Breast epithelium (tissue), 4 donors: ENCODE measurements at places on chromosomes 7 and 10. TPM values are rescaled to one million over a fixed set of nuclear protein-coding genes. Genes with fewer than 3 reads are reported as not detected.
A peak's percentile ranks its signal among the peaks of the same experiment; 100 is the strongest.

- no peaks in the 10 kb centered on the region for H3K4me1 ChIP-seq
- no peak overlapping the region for H3K4me3 ChIP-seq
- H3K27me3 ChIP-seq = peaks cover 50% of the 10 kb centered on the region
Observed at GRCh38 chr7:76231583-76231982, 29.9 kb downstream of the SRRM3 start.

- H3K36me3 ChIP-seq = peaks cover 4% of the 10 kb centered on the region
- no peak overlapping the region for H3K4me3 ChIP-seq
- H3K27ac ChIP-seq = peak overlapping the region; percentile 82
- DNase-seq = no peak
- H3K4me1 ChIP-seq = peaks cover 17% of the 10 kb centered on the region
Observed at GRCh38 chr10:109892117-109892516, 31.2 kb downstream of the XPNPEP1 start.

GRCh38 chr7:6130007-6130587, 98.9 kb downstream of the ANKRD61 start:
- no peak overlapping the region for H3K4me3 ChIP-seq
- H3K36me3 ChIP-seq = no peaks in the 10 kb centered on the region
- H3K27ac ChIP-seq = no peak overlapping the region
- no peaks in the 10 kb centered on the region for H3K4me1 ChIP-seq

- H3K4me1 ChIP-seq = no peaks in the 10 kb centered on the region
- H3K4me3 ChIP-seq = no peak overlapping the region
- H3K36me3 ChIP-seq = no peaks in the 10 kb centered on the region
- H3K27ac ChIP-seq = no peak overlapping the region
- H3K27me3 ChIP-seq = no peaks in the 10 kb centered on the region
- no peak for DNase-seq
Observed at GRCh38 chr10:14414901-14415300, 84.2 kb upstream of the FRMD4A start.

DNA sequence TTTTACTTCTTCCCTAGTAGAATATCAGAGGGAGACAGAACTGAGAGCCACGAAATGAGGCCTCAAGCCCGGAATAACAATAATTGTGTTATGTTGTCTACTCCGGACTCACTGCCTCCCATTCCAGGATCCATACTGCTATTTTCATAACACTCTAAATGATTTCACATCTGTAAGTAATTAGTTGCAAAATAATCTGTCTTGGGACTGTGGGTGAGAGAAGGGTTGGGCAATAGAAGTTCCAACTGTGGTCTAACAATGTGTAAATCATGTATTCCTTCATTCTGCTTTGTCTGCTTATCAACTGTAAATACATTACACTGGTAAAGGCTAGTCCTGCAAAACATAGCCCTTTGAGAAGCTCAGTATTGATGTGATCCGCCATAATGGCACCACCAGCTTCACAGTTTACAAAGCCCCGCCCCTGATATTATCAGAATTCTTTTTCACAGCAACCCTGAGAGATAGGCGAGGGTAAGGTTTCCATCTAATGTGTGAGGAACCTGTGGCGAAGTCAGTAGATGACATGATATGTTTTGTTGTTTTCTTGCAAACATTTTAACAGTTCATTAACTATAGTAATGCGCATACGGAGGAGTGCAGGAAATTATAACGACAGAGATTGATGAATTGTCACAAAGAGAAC, 265.7 kb upstream of the BMPER start:
- no peak overlapping the region for H3K4me3 ChIP-seq
- no peak overlapping the region for H3K27ac ChIP-seq
- no peaks in the 10 kb centered on the region for H3K36me3 ChIP-seq
- no peaks in the 10 kb centered on the region for H3K27me3 ChIP-seq
- DNase-seq = no peak
- no peaks in the 10 kb centered on the region for H3K4me1 ChIP-seq

GRCh38 chr7:40232242-40232893, 97.6 kb downstream of the SUGCT start:
- no peaks in the 10 kb centered on the region for H3K4me1 ChIP-seq
- no peaks in the 10 kb centered on the region for H3K36me3 ChIP-seq
- H3K4me3 ChIP-seq = no peak overlapping the region
- no peak for DNase-seq
- H3K27me3 ChIP-seq = no peaks in the 10 kb centered on the region
- no peak overlapping the region for H3K27ac ChIP-seq

- H3K36me3 ChIP-seq = no peaks in the 10 kb centered on the region
- H3K27ac ChIP-seq = no peak overlapping the region
- H3K27me3 ChIP-seq = peaks cover 5% of the 10 kb centered on the region
- no peak for DNase-seq
- no peaks in the 10 kb centered on the region for H3K4me1 ChIP-seq
Observed at GRCh38 chr7:76257973-76258372, 44.5 kb upstream of the HSPB1 start.

TFPI2 gene
- total RNA-seq = 223 TPM

- no peak for DNase-seq
- no peaks in the 10 kb centered on the region for H3K4me1 ChIP-seq
- no peak overlapping the region for H3K27ac ChIP-seq
- H3K27me3 ChIP-seq = peaks cover 6% of the 10 kb centered on the region
Observed at GRCh38 chr10:84191106-84191505, 3.2 kb upstream of the CDHR1 start.

DNA sequence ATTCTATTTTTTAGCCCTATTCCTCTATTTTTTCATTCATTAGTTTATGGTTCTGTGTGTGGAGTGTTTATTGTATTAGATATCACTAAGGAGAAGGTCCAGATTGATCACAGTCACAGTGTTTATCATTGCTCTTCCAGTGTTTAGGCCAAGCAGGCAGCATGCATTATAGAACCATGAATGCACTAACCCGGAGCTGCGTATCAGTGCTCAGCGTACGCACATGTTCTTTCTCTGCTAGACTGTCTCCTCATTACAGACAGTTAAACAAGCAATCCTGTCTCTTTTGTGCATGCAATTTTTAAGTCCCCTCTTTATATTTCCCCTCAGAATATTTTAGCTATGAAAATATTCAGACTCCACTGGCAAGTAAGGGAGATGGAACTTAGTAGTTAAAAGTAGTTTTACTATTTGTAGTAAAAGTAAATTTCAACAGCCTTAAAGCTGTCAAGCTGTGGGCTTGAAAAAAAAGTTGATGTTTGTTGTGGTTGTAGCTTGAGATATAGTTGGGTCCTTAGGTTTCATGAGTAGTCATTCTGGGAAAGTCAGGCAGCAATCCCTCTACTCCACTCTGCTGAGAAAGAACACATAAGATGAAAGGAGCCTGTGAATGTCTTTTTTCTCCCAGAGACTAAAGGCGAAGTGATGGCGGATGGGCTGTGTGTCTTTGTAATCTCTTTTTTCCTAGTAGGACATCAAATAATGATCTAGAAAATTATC, 260.4 kb downstream of the CDK14 start:
- no peaks in the 10 kb centered on the region for H3K36me3 ChIP-seq
- no peak overlapping the region for H3K27ac ChIP-seq
- H3K4me3 ChIP-seq = no peak overlapping the region
- no peaks in the 10 kb centered on the region for H3K27me3 ChIP-seq
- DNase-seq = no peak

GRCh38 chr7:2192831-2193534, 39.8 kb downstream of the MAD1L1 start:
- no peaks in the 10 kb centered on the region for H3K27me3 ChIP-seq
- H3K4me1 ChIP-seq = no peaks in the 10 kb centered on the region
- no peak overlapping the region for H3K27ac ChIP-seq
- H3K4me3 ChIP-seq = no peak overlapping the region
- no peak for DNase-seq

INSYN2A gene
- total RNA-seq = not detected

DNA sequence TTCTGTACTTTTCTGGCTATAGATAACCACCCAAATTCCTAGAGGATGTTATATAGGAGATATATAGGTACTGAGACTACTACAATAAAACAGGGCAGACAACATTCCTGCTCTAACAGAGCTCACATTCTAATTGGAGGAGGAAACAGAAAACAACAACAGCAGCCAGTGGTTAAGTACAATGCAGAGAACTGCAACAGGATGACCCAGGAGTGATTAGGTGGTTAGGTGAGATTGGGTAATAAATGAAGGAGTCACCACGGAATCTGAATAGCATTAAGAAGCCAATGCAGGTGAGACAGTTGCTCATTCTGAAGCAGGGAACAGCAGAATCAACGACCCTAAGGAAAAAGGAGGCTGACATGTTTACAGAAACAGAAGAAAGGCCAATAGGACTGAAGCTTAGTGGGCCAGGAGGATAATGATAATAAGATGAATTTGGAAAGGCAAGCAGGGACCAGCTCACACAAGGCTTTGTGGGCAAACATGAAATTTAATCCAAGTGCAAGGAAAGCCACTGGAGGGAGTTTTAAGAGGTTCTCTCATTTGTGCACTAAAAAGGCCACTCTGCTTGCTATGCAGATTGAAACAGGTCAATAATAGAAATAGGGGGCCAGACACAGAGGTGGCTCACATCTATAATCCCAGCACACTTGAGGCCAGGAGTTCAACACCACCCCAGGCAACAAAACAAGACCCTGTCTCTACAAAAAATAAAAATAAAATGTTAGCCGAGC, 16.9 kb upstream of the REEP3 start:
- H3K36me3 ChIP-seq = no peaks in the 10 kb centered on the region
- no peak for DNase-seq
- peaks cover 15% of the 10 kb centered on the region for H3K4me1 ChIP-seq
- H3K27me3 ChIP-seq = no peaks in the 10 kb centered on the region
- H3K27ac ChIP-seq = peak overlapping the region; percentile 51

GRCh38 chr7:36090976-36091873, 61.8 kb upstream of the EEPD1 start:
- H3K4me3 ChIP-seq = no peak overlapping the region
- no peaks in the 10 kb centered on the region for H3K27me3 ChIP-seq
- H3K4me1 ChIP-seq = no peaks in the 10 kb centered on the region
- no peak overlapping the region for H3K27ac ChIP-seq
- DNase-seq = no peak
- H3K36me3 ChIP-seq = no peaks in the 10 kb centered on the region

- H3K27ac ChIP-seq = no peak overlapping the region
- no peaks in the 10 kb centered on the region for H3K27me3 ChIP-seq
- H3K4me1 ChIP-seq = no peaks in the 10 kb centered on the region
- no peak for DNase-seq
- H3K36me3 ChIP-seq = no peaks in the 10 kb centered on the region
Observed at GRCh38 chr7:42432644-42433043, 195.6 kb upstream of the GLI3 start.

GRCh38 chr7:149877890-149878522, 4.2 kb downstream of the ATP6V0E2 start:
- peaks cover 7% of the 10 kb centered on the region for H3K4me1 ChIP-seq
- DNase-seq = no peak
- H3K36me3 ChIP-seq = no peaks in the 10 kb centered on the region
- no peaks in the 10 kb centered on the region for H3K27me3 ChIP-seq

DNA sequence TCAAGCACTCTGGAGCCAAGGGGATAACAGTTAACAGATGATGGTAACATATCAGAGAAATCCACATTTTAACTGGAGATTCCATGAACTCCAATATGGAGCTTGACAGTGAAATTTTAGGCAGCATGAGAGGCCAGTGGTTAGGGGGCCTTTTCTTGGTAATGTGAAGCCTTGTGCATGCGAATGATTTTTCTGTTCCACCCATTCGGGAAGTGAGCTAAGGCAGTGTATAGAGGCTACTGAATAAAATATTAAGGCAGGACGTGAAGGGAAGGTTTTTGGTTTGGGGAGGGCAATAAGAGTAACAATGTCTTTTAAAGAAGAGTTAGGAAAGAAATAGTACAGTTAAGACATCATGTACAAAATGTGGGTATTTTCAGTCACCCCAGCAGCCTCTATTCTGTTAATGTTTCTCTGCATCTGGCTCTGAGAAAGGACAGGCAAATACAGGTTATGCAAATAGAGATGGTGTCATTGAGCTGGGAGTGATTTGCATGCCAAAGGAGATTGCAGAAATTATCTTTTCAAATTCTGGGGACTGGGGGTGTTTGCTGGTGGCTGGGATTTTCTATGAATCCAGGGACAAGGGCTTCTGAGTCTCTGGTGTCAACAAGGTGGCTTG, 6.8 kb upstream of the TAS2R60 start:
- H3K4me3 ChIP-seq = no peak overlapping the region
- H3K27me3 ChIP-seq = no peaks in the 10 kb centered on the region
- no peak overlapping the region for H3K27ac ChIP-seq
- DNase-seq = no peak
- no peaks in the 10 kb centered on the region for H3K4me1 ChIP-seq

DNA sequence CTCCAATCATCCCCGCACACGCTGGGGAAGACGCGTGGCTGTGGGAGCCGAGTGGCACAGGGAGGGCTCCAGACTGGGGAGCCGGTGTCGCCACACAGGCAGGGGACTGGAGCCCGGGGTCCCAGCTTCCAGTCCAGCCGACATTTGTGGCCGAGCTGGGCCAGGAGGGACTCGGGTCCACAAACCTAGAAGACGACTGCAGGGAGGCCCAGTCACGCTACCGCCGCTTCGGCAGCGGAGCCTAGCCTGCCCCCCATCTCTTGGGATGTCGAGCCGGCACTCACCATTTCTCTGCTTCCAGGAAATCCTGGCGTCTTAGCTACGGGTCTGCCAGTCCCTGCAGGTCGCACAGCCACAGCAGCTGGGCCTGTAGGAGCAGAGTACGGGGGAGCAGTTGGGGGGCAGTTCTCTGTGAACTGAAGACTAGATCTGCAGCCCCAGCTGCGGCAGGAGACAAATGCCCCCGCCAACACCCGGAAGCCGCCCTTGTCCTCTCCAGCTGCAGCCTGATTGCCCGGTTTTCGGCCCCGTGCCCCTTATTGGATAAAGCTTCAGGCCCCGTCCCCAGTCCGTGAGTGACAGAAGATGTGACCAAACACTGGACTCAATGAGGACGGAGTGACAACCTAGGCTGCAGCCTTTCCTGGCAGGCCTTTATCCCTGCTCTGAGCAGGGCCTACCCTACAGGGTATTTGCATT, 270.7 kb downstream of the ZNF33B start:
- H3K27me3 ChIP-seq = no peaks in the 10 kb centered on the region
- peak overlapping the region; percentile 62 for H3K4me3 ChIP-seq

GRCh38 chr7:134844200-134844599, 64.8 kb downstream of the CALD1 start:
- H3K36me3 ChIP-seq = no peaks in the 10 kb centered on the region
- no peak overlapping the region for H3K4me3 ChIP-seq
- DNase-seq = no peak

OGDH gene
- total RNA-seq = 67.5 TPM

GRCh38 chr10:89159761-89160160, 47.4 kb downstream of the CH25H start:
- DNase-seq = no peak
- no peaks in the 10 kb centered on the region for H3K27me3 ChIP-seq
- H3K4me1 ChIP-seq = no peaks in the 10 kb centered on the region

DNA sequence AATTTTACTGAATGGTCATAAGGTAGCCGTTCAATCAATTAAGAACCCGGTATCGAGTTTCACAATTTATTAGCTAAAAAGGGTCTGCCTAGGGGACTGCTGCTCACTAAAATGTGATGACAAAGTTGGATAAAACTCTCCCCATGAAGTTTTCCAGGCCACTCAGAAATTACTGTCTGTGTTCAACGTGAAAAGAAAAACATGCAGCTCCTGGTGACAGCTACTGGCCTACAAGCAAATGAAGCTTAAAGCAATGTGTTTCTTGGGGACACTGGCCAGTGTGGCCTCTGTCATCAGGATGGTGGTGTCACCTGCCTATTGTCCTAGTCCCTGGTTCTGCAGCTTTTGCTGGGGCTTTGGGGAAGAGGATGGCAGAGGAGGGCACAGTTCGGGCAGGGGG, 222.6 kb downstream of the WDR11 start:
- peaks cover under 1% of the 10 kb centered on the region for H3K27me3 ChIP-seq
- no peaks in the 10 kb centered on the region for H3K36me3 ChIP-seq
- H3K4me1 ChIP-seq = no peaks in the 10 kb centered on the region
- DNase-seq = no peak

PPP1R9A gene
- 34.7 TPM for total RNA-seq
